CD4-positive, alpha-beta T cell treated with Interleukin-6 at 100 ng/mL for 8 hours (primary cell): ENCODE measurements at places on chromosomes 1 and 21.

DNA sequence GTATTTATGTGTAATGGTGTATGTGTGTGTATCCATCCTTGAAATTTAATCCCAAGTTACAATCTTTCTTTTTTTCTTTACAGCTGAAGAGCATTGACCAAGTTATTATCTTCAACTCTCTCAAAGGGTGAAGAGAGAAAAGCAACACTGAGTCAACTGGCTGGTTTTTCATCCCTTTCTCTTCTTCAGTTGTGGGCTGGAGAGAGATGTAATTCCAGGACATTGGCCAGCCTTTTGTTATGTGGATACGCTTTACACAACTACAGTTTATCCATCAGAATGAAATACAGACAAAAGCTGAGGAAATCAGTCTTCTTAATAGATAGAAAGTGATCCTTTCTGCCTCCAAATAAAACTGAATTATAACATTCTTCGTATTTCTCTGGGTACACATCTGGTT is 357.0 kb upstream of the NCAM2 start:
- no peak for DNase-seq

DNA sequence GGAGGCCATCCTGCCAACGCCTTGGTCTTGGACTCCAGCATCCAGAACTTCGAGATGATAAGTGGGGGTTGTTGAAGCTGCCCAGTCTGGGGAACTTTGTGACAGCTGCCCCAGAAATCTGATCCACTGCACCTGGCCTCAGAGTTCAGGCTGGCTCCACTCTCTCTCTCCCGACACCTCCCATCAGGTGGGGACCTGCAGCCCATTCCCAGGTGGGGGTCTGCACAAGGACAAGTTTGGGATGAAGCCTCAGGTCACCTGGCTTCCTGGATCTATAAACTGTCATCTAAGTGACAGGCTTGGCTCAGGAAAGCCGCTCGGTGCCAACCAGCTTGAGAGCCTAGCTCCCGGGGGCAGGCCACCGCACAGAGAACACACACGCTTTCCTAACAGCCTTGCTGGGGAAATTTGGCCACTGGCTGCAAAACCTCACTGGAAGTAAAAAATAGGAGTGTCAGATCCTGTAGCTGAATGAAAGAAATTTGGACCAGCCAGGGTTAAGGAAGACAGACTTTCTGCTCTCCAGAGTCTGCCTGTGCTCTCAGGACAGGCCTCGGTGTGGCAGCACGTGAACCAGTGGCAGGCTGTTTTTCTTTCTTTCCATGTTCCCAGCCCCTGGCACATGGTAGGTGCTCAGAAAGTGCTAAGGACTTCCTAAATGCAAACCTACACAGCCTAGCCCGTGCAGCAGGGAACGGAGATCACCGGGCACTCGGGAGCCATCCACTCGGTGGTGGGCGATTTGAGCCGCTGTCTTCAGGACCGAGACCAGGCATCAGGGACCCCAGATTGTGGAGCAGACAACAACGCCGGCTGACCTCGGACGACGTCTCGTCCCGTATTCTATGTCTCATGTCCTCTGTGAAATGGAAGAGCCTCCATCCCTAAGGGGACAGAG is 42.6 kb upstream of the LBR start:
- no peak for DNase-seq

DNA sequence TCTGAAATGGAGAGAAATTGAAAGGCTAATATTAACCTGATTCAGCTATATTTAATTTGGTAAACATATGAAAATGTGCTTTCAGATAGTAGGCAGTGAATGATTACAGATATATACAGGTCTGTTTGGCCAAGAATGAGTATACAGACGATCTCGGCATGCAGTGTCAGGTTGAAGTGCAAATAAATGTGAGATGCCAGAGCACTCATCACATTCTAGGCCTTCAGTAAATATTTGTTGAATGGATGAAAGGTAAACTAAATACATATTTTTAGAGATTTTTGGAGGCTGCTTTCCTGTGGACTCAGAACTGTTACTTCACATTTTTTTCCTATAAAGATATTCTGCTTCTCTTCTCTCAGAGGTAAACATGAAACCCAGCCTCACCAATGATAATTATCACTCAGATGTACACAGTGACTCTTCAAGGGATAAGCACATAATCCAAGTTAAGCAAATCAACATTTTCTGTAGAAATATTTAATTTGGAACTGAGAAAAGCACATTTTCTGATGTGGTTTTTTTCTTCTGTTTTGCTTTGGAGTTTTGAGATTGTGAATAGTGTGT is 702.9 kb downstream of the BRINP3 start:
- no peak for DNase-seq

DNA sequence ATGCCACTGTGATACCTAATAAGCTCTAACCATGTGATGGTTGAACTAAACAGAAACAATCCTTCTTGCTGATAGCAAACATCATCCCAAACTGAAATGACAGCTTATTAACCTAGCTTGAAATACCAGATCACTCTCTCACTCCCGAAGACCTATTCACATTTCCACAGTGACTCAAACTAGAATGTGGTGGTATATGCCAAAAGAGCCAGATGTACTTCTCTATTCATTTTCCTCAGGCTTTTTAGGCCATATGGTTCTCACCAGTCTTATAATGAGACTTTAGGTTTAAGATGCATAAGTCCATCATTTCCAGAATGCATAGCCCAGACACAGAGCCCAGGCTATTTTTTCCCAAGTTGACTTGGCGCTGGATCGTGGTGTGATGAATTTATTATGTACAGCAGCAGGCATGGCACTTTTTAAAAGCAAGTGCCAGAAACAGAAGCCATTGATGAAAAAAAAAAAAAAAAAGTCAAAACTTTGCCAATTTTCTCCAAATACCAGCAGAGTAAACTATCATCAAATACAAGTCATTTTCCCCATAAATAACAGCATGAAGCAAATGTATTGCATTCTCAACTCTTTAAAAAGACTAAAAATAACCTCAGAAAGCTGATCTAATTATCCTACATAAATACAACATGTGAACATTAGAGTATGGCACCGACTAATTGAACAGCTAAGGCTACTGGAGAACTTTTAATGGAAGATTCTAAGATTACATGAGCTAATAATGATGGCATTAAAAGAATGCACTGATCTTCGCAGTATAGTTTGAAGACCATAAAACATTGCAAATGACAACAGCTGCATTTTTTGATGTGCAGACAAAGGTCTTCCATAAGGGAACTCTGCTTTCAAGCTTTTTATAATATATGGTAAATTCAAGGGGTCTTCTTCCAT is 365.4 kb downstream of the LRRIQ3 start:
- DNase-seq = no peak

DNA sequence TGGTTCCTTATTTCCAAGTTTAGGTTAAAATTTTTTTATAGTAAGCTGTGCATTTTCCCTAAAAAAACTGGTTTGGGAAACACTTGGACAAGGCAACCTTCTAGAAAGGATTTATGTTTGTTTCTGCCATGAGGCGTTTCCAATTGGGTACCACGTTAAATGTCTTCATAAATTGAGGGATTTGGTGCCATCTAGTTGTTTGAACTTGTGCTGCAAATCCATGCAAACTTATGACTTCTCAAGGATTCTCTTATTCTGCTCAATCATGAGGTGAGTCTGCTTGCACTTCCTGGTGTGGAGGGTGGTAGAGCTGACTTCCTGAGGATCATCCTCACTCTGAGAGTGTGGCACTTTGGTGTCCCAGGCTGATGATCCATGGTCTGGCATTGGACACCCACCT is 123.3 kb downstream of the PCNX2 start:
- no peak for DNase-seq
